SHP77 treated with DMSO at 0.1 percent for 48 hours (cell line): ENCODE measurements at places on chromosomes 1 and 21.

- DNase-seq = no peak
Observed at GRCh38 chr1:215282557-215282956, 200.0 kb downstream of the KCNK2 start.

DNA sequence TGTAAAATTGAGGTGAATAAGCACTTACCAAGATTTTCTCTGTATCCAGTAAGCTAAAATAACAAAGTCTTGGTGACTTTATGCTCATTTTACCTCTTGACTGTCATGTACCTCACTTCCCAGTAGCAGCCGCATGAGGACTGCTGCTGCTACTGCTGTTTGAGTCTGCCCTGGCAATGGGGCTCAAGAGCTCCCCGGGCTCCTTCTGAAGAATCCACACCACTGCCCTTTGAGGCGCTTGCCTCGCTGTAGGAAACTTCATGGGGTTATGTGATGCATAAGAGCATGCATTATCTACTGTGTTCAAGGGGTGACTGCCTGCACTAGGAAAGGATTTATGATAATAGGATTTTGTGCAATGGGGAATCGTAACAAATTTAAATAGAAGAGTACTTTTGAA is 113.5 kb downstream of the NTNG1 start:
- DNase-seq = no peak

- DNase-seq = peak; percentile 87
Observed at GRCh38 chr1:6111571-6111970, 65.9 kb downstream of the KCNAB2 start.

DNA sequence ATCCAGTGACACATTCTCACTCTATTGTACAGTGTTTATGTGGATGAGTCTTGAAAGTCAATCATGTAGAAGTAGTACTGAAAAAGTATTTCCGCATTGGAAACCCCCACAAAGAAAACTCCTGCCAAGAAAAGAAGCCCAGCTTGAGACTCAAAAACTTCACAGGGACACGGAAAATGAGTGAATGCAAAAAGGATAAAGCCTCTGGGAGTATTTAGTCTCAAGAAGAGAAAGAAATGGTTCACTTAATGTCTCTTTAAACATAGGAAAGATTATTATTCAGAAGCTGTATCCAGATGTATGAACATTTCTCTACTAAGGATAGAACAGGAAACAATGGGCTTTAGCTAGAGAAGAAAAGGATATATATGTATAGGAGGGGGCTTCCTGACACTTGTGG is 304.5 kb downstream of the BARHL2 start:
- DNase-seq = no peak

DNA sequence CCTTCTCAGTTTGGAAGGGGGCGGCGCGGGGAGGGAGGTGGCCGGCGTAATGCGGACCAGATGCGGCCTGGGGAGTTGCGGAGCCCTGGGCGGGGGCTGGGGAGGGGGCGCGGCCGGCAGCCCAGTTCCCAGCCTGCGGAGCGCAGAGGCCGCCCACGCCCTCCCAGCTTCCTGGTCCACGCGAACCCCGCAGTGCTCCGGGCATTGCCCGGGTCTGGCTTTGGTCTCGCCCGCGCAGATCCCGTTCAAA is 695 bp downstream of the DMBX1 start:
- no peak for DNase-seq

- DNase-seq = no peak
Observed at GRCh38 chr1:218985424-218985984, 188.2 kb upstream of the LYPLAL1 start.

DNA sequence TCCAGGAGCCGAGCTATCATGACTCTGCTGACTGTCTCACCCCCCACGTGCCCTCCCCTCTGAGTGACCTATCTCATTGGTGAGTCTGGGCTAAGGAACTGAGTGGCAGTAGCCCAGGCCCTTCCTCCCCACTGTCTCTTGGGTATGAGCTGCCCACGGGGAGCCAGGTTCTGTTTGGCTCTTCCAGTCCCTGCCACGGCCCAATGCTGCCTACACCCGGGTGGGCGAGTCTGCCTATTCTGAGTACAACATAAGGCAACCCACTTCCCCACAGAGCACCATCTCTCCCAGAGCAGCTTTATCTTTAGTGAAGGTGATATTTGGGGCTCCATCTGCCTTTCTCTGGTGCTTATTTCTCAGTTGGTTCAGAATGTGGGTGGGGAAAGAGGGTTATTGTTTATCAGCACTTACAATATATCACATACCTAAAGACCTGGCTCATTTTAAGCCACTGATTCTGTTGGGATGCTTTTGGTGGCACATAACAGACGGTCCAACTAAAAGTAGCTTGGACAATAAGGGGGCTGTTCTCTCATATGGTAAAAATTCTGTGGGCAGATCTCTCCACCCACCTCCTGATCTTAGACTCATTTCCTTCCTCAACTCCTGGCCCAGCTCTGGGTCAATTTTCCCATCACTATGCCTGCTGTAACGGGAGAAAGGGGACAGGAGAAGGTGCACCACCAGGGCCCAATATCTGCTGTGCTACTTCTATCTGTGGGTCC is 27.7 kb upstream of the VWA5B1 start:
- DNase-seq = no peak

- DNase-seq = no peak
Observed at GRCh38 chr1:234083460-234083859, 179.0 kb downstream of the SLC35F3 start.

DNA sequence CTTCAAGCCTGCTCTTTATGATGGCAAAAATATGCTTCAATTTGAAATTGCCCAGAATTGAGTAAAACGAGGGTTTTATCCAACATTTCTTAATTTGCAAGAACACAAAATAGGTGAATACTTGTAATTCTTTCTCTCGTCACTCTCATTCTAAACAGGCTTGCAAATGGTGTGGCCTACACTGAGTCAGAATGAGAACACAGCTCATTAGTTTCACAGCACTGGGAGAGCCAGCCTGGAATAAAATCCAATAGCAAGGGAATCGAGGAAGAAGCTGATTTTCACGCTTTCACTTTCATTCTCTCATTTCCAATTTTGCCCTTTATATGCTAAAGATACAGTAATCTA is 537.5 kb downstream of the LTN1 start:
- no peak for DNase-seq

GRCh38 chr21:25080141-25080540 is 527.1 kb downstream of the MRPL39 start:
- no peak for DNase-seq

GRCh38 chr1:212629450-212630157 is 21.0 kb downstream of the ATF3 start:
- DNase-seq = no peak

GRCh38 chr1:29213055-29213454 is 17.7 kb downstream of the MECR start:
- DNase-seq = no peak

DNA sequence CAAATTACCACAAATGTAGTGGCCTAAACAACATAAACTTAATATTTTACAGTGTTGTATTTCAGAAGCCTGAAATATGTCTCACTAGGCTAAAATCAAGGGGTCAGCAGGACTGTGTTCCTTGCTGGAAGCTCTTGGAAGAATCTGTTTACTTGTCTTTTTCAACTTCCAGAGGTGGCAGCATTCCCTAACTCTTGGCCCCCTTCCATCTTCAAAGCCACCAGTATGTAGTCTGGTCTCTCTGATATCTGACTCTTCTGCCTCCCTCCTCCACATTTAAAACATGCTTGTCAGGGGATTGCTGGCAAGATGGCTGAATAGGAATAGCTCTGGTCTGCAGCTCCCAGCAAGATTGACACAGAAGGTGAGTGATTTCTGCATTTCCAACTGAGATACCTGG is 567.5 kb downstream of the PLA2G4A start:
- no peak for DNase-seq

DNA sequence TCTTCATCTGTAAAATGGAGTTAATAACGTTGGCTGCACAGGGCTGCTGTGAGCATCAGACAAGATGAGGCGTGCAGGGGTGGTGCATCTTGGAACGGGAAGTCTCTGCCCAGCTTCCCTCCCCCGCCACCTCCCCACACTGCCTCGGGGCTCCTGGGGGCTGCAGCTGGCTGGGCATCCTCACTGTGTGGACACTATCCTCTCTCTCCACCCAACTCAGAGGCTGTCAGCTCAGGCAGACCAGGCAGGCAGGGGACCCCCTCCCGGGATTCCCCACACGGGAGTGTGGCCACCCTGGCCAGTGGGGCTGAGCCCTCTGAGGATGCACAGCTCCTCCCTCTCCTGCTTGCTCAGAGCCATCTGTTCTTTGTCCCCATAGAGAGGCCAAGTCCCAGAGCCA is 122.7 kb downstream of the CCDC185 start:
- DNase-seq = no peak

GRCh38 chr1:47951545-47952235 is 45.5 kb downstream of the TRABD2B start:
- no peak for DNase-seq
